ENCODE measurements at places on chromosomes 12 and 14.

DNA sequence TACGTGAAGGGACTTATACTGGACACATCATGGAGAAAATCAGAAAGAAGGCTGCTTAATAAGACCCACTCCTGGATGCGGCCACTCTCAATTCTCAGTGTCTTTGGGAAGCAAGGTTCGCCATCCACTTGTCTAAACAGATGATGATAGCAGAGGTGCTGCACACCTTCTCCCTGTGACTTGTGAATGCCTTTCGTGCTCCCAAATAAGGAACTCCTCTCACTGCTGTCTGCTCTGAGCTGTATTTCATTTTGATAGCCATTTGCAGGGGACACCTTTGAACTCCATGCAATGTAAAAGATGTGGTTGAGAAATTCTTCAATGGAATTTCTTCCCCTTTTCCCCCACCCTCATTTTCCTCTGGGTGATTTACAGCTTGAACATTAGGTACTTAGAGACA is 11.6 kb downstream of the RMST start:
- DNase-seq, result peak; percentile 31

DNA sequence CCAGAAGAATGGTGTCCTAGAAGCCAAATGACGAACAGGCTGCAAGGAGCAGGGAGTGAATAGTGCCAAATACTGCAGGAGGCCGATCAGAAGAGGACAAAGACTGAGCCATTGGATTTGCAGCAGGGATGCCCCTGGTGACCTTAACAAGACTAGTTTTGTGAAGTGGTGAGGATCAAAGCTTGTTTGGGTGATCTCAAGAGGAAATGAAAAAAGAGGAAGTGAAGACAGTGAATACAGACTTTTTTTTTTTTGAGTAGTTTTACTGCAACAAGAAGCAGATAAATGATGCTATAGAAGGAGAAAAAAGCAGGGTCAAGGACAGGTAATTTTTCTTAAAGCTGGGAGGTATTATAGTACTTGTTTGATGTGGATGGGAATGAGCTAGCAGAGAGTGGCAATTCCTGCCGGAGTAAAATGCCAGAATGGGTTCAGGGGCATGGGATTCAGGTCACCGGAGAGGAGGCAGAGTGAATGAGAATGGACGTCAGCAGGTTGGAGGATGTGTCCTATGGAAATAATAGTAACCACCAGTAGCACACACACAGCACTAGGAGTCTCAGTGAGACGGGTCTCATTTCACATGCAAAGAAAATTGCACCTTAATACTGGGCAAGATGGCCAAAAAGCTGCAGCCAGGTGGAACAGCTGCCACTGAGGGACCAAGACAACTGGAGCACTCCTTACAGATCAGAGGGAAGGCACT is 345.8 kb upstream of the CCDC196 start:
- DNase-seq, result no peak

- peak; percentile 57 for DNase-seq
Observed at GRCh38 chr14:60565211-60565610, 56.3 kb downstream of the SIX6 start.

DNA sequence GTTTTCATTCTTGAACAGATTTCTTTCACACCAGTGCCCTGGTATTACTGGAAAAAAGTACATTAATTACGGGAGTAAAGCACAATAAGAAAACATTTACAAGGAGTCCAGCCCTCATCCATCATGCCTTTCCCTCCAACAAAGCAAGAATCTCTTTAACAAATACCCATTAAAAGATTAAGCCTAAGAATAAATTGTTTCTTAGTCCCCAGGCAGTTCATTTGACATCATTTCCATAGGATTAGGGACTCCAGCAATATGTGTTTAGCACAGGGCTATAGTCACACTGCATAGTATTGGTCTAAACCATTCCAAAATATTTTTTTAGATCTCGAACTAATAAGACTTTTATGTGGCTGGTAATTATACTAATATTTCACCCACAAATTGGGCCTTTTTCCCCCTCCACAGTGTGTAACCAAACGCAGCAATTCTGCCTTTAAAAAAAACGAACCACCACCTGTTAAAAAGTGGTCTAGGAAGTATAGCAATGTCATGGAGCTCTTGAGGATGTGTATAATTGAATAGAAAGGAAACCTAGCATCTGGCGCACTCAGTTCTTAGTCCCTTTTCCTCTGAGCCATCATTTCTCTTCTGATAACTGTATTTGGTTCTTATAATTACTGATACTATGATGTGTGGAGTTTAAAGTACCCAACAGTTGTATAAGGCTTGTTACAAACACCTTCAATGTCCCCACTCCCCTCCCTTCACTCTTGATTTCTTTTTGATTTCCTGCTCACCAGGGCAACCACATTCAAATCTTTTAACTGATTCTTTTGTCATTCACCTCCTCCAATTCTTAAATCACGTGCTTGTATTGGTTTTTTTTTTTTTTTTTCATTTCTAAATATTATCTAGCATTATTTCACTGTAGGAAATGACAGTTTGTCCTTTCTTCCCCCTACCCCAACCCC is 138.7 kb downstream of the ETV6 start:
- DNase-seq, result no peak

- peak; percentile 53 for DNase-seq
Observed at GRCh38 chr12:32944195-32944594, 47.6 kb upstream of the PKP2 start.

GRCh38 chr12:92928421-92928961 is 604 bp downstream of the EEA1 start:
- no peak for DNase-seq

- no peak for DNase-seq
Observed at GRCh38 chr12:127396734-127397133, 870.2 kb upstream of the TMEM132C start.

GRCh38 chr14:36132826-36133225 is 43.7 kb downstream of the PTCSC3 start:
- DNase-seq, result no peak

DNA sequence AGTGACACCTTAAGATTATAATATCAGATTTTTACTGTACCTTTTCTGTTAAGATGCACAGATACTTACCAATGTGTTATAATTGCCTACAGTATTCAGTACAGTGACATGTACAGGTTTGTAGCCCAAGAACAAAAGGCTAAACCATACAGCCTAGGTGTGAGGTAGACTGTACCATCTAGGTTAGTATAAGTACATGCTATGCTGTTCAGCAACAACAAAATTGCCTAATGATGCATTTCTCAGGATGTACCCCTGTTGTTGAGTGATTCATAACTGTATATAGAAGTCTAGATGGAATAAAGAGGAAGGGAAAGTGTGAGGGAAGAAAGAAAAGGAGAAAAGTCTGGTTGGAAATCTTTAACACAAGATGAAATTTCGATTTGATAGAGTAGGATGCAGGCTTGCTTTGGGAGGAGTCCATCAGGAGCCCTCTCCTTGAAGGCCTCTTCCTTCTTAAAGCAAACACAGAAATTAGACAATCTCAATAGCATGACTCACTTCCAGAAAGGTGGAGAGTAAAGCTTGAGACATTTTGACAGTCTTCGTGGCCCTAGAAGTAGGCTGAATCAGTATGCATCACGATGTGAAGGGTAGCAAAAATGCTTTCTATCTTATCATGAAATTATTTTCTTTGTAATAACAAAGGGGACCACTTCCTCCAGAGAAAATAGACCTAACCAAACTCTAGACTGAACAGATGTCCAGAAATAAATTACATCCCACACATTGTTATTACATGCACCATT is 191.5 kb downstream of the SYT1 start:
- DNase-seq, result no peak

DNA sequence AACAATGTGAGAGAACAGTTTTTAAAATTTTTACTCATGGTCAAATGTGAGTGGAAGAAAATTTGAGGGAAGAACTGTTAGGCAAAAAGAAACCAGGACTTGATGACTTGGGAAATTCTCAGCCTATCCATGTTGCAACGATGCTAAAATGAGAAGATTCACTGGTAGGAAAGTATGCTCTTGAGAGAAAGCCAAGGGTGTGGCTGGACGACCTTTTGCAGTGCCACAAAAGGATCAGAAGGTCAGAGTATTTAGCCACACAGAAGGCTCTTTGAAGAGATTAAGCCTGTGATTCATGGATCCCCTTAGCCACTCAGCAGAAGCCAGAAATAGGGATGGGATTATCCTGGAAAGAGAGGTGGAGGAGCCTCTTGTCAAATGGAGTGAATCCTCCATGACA is 336.8 kb downstream of the LRIG3 start:
- no peak for DNase-seq

DNA sequence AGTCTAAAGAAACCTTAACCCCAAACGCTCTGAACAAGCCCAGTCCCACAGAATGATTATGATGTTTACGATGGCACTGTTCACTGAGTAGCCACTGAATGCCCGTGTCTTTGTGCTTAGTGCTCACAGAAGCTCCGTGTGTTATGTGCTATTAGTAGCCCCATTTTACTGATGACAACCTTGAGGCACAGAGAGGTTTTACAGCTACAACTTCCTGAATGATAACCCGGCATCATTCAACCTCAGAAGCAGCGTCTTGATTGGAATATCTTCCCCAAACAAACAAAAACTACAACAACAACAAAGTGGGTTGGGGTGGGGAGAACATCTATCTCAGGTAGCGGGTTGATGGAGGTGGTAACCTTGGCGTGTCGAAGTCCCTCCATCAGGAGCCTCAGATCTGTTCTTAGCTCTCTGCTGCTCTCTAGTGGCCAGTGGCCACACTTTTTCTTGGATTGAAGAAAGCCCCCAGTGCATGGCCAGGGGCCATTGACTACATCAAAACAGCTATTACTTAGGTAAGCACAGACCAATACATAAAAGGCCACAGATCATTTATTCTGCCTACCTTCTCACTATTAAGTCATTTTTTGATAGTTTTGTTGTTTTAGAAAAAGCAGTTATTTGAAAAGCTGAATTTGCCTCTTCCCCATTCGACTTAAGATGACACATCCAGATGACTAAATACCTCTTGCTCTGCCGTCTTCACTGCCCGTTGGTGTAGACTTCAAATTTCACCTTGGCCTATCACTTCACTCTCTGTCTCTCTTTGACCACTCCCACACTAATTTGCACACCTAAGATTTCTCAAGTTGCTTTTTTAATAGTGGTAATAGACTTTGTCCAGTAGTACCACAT is 376.9 kb downstream of the GALC start:
- DNase-seq, result no peak

DNA sequence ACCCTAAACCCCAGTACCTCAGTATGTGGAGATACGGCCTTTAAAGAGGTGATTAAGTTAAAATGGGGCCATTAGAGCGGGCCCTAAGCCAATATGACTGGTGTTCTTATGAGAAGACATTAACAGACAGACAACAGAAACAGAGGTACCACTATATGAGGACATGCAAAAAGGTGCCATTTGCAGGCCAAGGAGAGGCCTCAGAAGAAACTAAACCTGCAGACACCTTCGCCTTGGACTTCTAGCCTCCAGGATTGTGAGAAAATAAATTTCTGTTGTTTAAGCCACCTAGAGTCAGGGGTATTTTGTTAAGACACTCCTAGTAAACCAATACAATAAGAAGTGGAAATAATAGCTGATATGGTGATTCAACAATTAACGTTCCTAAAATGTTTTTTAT is 32.6 kb downstream of the PTPRB start:
- no peak for DNase-seq

DNA sequence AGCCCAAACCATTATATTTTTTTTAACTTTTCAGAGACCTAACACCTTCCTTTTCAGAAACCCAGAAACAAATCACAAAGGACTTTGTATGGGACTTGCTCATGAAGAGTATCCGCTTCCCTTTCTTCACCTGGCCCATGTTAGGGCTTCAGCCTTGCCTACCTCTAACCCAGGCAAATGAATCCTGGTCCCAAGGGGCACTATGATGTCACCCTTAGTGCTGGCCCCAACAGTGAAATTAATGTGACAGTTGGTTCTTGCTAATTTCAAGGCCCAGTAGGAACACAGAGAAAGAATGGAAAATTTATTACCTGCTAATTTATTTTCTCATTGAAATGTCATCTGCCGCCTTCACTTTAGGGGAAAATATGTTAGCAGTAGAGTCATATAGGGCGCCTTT is 179.8 kb upstream of the NRXN3 start:
- DNase-seq, result no peak

DNA sequence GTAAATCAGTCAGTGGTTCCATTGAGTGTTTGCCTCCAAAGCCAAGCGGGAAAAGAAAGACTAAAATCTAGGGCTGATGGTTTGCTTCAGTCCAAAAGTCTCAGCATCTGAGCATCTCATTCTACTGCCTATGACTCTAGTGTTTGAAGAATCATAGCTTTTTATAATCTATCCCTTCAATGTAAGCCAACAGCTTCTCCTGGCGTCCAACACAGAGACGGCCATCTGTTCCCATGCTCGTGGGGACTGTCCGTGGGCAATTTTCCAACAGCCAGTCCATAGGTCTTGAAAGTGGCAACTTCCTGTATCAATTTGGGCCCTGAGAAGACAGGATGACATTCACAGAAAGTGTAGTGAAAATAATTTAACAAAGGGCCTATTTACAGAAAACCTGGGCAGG is 544.4 kb upstream of the TMEM132C start:
- peak; percentile 4 for DNase-seq

- DNase-seq, result peak; percentile 54
Observed at GRCh38 chr14:59698793-59699192, 122.2 kb upstream of the CCDC175 start.

GRCh38 chr12:104788840-104789271 is 169.2 kb downstream of the SLC41A2 start:
- peak; percentile 52 for DNase-seq

GRCh38 chr12:84218406-84218805 is 694.2 kb downstream of the SLC6A15 start:
- DNase-seq, result no peak

GRCh38 chr12:15720295-15720694 is 68.9 kb downstream of the EPS8 start:
- DNase-seq, result no peak

GRCh38 chr12:1003600-1004271 is 12.7 kb downstream of the ERC1 start:
- no peak for DNase-seq

- no peak for DNase-seq
Observed at GRCh38 chr14:103504991-103505565, 17.6 kb downstream of the CKB start.

DNA sequence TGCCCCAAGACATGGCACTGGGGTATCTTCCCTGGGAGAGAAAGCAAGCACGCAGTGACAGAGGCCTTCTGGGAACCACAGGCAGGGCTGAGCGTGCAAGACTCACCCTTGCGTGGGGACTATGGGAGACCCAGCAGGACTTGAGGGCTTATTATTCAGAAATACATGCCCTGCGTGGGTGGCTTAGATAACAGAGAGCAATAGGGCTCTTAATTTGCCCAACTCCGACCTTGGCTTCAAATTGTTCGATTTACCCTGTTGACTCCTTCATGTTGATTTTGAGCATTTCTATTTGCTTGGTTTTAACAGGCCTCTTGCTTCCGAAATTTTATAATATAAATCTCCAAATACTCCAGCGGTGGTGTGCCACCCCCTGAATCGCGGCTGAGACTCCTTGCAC is 5.1 kb upstream of the SERPINA1 start:
- no peak for DNase-seq

- peak; percentile 24 for DNase-seq
Observed at GRCh38 chr12:52171950-52172512, 19.8 kb downstream of the KRT80 start.

- no peak for DNase-seq
Observed at GRCh38 chr14:78292003-78292402, 121.8 kb downstream of the NRXN3 start.

Measured in NCI-H2029 (cell line).